ENCODE measurements at places on chromosomes 6 and 20.

DNA sequence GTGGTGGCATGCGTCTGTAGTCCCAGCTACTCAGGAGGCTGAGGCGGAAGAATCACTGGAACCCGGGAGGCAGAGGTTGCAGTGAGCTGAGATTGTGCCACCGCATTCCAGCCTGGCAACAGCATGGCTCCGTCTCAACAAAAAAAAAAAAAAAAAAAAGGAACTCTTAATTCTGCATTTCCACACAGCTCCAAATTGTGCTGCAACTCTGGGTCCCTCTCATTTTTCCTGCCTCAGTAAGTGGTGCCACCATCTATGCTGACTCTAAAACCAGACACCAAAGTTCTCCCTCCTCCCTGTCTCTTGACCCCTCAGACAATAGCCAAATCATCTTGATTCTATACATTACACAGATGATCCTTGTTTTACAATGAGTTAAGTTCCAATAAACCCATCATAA lies 133.9 kb downstream of the BTBD9 start:
- no peak for DNase-seq

DNA sequence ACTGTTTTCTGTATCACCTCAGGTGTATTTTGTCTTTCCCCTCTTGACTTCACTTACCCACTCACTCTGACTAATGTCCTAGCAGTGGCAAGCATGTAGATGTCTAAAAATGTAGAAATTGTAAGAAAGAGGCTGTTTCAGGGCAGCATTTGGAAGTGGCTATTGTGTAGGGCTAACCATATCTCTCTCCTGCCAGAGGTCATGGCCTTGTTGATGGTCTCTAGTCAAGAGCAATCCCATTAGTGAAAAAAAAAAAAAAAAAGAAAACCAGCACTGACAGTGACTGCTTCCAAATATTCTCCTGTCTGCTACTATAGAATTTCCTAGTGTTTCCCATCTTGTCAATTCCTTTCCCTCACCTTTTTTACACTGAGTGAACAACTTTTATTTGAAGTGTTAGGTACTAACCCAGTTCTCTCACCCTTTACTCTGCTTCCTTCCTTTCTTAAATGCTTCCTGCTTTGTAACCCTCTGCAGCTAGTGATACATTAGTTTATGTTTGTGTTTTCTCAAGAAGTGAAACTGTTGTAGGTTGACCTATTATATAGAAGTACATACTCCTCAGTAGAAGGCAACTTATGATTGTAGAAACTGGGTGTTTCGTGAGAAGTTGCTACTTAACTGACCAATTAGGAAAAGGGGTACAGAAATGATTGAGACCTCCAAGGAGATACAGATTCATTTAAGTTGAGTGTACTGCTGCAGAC lies 174.1 kb upstream of the PTPRK start:
- DNase-seq = no peak

- DNase-seq = no peak
Measured at GRCh38 chr6:157865249-157865648, 42.2 kb downstream of the SNX9 start.

GRCh38 chr6:30202366-30202765 lies 10.8 kb downstream of the TRIM26 start:
- no peak for DNase-seq

DNA sequence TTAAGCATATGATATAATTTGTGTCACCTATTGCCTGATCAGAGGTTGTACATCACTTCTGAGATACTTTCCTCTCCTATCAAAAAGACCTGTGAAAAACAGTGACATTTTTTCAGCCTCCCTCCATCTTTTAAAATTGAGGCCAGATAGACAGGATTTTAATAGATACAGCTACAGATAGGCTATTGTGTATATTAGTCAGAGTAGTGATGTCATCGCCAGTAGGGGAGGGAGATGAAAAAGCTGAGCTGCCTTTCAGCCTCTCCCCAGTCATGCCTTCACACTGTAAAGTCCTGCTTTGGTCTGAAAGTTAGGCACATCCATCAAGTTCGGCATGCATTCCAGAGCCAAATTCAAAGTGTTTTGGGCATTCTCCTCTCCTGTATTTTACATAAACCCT lies 7.9 kb upstream of the PABPC1L start:
- peak; percentile 90 for DNase-seq

DNA sequence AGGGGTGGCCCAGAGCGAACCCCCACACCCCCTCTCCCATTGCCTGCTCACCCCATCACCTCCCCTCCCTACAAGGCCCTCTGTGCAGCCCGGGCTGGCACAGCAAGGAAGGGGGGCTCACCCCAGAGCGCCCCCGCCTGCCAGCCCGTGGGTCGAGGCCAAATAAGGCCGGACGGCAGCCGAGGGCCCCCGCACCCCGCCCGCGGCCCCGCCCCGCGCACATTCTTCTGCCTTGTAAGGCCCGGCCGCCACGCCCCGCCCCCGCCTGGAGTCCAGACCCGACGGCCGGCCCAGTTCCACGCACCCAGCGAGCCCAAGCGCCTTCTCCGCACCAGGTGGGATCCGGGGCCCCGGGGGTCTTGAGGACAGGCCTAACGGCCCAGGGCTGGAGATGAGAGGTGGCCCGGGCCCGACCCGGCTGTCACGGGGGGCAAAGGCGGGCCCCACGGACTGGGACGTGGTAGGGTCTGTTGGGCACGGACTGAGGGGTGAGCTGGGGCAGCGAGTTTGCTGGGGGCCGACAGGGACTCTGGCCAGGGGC lies at the start of gene MYL9:
Gene MYL9 (plus strand): TSS at position 293 of the 541 bp plus-strand sequence. CDS start 3,366 bp downstream, outside the sequence.
- DNase-seq = no peak

DNA sequence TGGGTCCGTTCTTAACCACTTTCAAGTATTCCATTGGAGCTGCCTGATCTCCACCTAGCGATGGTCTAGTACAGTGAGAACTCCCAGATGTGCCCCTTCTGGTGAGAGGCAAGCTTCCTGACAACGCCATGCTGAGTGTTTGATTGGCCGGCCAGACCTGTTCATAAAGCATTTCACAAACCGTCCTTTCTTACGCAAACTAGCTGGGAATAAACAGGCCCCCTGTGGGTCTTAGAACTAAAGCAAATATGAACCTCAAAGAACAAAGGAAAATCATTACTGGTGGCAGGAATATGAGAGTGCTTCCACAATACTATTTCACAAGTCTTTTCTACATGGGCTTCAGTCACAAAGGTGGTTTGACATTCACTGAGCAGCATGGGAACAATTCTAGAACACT lies 15.6 kb upstream of the GCNT2 start:
- DNase-seq = no peak

GRCh38 chr6:53189554-53189953 lies 40.9 kb upstream of the GCM1 start:
- DNase-seq = no peak
